ENCODE measurements at places on chromosomes 3 and 15.

- no peak for DNase-seq
Measured at GRCh38 chr3:119388577-119388976, 74.8 kb downstream of the TMEM39A start.

GRCh38 chr3:191303596-191303995 lies 25.6 kb upstream of the CCDC50 start:
- DNase-seq, result no peak

DNA sequence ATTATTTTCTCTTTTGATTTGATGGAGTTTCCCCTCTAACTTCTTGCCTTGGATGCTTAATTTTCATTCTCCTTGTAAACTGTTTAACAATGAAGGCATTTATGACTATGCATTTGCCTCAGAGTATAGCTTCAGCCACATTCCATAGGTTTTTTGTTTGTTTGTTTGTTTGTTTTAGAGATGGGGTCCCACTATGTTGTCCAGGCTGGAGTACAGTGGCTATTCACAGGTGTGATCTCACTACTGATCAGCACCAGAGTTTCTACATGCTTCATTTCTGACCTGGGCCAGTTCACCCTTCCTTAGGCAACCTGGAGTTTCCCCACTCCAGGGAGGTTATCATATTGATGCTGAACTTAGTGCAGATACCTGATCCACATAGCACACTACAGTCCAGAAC lies 4.1 kb downstream of the SECISBP2L start:
- no peak for DNase-seq

- no peak for DNase-seq
Measured at GRCh38 chr3:18177271-18177670, 247.9 kb downstream of the SATB1 start.

GRCh38 chr3:14810070-14810791 lies 8.5 kb upstream of the FGD5 start:
- DNase-seq, result no peak

DNA sequence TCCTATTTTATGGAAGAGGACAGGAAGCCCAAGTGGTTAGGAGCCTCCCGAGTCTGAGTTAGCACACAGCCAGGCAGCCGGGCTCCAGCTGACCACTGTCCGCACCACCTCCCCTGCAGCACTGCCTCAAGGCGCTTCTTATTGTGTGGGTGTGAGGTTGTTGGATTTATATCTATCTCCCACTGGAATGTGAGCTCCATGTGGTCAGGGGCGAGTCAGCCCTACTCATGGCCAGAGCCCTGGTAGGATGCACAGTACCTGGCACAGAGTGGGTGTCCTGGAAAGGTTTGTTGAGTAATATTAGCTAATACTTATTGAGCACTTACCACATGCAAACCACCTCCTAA lies 9.7 kb upstream of the FBLN2 start:
- no peak for DNase-seq

GRCh38 chr3:15899388-15899787 lies 101.6 kb upstream of the ANKRD28 start:
- DNase-seq, result no peak

- DNase-seq, result no peak
Measured at GRCh38 chr3:141913150-141913811, 36.8 kb downstream of the ATP1B3 start.

- DNase-seq, result peak; percentile 51
Measured at GRCh38 chr3:32176989-32177701, 61.3 kb upstream of the CMTM8 start.

- no peak for DNase-seq
Measured at GRCh38 chr3:34780294-34780693, 859.0 kb upstream of the ARPP21 start.

- no peak for DNase-seq
Measured at GRCh38 chr3:8503871-8504610, 2.4 kb downstream of the LMCD1 start.

DNA sequence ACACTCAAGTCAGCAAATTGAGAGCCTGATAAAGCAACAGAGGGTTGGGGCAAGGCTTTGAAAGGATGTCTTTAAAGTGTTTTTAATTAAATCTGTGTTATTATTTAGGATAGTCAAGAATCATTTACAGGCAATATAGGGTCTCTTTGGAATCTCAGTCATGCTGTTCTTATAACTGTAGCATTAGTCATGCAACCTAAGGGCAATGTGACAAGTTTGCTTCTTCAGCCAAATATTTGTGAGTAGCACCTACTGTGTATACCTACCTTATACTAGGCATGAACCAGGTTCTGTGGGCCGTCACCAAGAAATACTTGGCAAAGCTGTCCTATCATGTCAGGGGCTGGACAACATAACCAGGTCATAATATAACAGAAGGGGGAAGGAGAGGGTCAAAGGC lies 184.6 kb upstream of the TRIM42 start:
- DNase-seq, result no peak

DNA sequence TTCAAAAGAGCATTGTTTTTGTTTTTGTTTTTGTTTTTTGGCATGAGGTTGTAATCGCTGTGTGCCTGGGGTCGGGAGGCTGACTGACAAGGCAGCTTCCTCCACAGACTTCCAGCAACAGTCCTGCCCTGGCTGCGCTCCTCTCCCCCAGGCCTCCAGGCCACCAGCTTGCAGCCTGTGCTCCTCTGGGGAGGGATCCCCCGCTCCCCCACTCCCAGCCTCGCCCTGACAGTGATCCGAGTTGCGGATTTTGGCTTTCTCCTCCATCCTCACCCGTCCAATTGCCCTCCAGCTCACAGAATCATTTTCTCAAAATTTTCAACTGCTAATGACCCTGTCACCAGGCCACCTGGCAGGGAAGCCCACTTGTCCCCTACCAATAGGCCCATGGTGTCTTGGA lies 36.5 kb upstream of the PCSK6 start:
- no peak for DNase-seq

DNA sequence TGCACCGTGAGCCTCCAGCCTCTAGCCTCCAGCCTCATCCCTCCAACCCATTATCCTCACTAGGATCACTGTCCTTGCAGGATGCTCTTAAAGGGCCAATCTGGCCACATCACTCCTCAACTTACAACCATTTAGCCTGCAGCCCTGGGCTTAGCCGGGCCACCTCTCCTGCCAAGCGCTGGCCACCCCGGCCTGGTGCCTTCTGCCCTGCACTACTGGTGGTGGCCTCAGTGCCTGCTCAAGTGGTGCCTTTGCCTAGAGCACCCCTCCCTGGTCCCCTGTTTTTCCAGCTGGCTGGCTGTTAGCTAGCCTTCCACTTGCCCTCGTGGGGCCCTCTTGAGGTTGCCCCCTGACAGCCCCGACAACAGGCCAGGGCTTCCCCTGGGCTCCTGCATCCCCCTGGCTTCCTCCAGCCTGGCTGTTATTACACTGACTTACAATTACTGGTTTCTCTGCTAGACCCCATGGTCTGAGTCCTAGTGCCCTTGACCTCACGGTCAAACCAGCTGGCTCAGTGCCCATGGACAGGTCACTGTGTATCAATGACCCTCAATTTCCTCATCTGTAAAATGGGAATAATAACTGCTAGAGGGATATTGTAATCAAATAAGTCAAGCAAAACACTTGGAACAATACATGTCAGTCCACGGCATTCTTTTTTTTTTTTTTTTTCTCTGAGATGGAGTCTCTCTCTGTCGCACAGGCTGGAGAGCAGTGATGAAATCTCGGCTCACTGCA lies 15.5 kb downstream of the ATP2B2 start:
- no peak for DNase-seq

- DNase-seq, result no peak
Measured at GRCh38 chr3:129605203-129605921, 1.1 kb downstream of the PLXND1 start.

DNA sequence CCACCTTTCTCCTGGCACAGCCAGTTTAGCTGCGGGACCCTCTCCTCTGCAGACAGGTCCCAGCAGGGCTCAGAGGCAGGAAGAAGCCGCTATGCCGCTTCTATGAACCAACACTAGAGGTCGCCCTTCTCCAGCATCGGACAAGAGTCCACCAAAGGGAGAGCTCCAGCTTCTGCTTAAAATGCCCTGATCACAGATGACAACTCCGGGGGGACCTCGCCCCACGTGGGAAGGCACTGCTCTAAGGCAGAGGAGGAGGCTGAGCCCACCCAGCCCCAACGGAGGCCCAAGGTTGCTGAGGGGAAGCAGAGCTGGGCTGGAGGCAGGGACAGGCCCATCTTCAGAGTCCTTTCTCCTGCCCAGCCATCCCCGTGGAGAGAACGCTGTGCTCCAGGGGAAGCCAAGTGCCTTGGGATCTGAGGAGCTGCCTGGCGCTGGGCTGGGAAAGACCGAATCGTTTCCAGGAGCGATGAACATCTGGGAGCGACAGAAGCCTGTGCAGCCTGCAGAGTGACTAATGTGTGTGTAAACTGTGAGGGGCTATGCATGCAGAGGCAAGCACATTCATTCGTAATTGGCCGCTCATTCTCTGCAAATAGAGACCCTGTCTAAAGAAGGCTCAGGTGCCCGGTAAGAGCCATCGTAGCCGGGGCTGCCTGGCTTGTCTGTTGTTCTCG lies 43.5 kb upstream of the BDH1 start:
- DNase-seq, result peak; percentile 70

DNA sequence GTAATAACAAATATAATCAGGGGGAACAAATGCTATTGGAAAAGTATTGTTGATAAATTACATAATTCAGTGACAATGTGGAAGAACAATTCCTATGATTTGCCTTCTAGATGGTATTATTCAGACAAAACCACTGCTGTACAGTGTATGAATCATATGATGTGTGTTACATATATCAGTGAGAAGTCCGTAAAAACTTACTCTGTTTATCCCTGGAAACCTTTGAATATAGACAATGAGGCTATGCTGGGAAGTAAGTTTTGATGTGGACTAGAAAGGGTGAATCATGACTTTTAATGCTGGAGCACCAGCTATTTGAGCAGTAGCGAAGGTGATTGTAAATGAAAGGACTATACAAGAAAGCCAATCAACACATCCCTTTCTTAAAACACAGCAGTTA lies 17.9 kb downstream of the C3orf38 start:
- DNase-seq, result no peak

- no peak for DNase-seq
Measured at GRCh38 chr3:195823999-195824398, 12.3 kb upstream of the MUC4 start.

DNA sequence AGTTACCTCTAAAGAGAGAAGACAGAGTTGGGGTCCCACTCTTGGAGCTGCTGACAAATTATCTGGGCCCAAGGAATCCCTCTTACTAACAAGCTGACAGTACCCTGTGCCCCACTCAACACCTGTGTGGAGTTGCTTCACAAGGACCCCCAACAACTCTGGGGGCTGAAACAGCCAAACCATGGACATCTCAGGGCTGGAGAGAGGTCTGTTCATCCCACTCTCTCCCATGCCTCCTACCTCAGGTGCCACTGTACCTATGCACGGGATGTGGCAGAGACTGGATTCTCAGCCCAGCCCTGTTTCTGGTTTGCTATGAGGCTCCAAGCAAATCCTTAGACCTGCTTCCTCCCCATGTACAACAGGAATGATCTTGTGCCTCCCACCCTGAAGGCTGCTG lies 101.7 kb downstream of the ETFA start:
- DNase-seq, result no peak

- no peak for DNase-seq
Measured at GRCh38 chr3:10300087-10300486, 7.3 kb upstream of the GHRL start.

- DNase-seq, result no peak
Measured at GRCh38 chr3:20511863-20512505, 326.0 kb upstream of the SGO1 start.

DNA sequence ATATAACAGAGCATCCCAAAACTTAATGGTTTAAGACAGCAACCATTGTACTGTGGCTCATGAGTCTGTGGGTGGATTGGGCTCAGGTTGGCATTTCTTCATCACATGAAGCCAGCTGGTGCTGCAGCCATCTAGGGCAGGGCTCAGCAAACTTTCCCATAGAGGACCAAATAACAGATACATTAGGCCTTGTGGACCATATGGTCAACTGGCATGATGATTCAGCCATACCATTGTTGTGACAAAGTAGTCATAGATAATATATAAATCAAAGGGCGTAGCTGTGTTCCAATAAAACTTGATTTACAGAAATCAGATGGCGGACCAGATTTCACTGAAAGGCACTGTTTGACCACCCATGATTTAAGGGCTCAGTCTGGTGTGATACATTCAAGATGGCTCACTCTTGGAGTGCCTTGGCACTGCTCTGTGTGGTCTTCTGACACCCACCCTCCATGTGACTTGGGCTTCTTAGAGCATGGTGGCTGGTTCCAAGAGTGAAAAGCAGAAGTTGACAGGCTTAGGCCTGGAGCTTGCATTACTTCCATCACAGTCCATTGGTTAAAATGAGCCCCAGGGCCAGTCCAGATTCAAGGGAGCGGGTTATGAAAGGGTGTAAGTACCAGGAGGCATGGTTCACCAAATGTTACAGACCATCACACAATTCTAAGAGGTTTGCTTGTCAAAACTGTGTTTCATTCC lies 40.8 kb upstream of the BHLHE40 start:
- DNase-seq, result no peak

GRCh38 chr15:94383706-94384105 lies 152.3 kb downstream of the MCTP2 start:
- no peak for DNase-seq

DNA sequence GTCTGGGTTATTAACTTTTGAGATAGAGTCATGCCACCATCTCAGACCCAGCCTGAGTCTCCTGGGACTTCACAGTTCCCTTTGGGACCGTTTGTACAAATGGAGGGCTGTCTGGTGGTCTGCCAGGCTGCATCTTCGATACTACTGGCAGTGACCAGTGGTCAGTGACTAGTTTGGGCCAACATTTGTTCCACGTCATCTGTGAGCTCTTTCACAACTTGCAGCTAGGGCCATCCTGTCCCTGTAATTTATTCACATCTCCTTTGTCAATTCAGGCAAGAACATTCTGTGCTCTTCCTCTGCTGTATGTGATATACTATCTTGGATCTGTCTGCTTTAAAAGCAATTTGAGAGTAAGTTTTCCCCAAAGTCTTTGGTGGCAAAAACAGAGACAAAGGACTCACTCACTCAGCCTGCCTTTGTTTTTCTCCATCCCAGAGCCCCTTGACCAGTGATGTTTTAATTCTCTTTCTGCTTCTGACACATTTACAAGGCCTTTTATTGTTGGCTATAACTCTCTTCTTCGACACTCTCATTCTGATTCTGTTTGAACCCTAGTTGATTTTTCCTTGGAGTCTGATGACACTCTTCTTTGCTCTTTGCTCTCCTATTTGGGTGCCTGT lies 353.4 kb downstream of the EPHB1 start:
- no peak for DNase-seq
